ENCODE measurements at places on chromosomes 3 and 15.

DNA sequence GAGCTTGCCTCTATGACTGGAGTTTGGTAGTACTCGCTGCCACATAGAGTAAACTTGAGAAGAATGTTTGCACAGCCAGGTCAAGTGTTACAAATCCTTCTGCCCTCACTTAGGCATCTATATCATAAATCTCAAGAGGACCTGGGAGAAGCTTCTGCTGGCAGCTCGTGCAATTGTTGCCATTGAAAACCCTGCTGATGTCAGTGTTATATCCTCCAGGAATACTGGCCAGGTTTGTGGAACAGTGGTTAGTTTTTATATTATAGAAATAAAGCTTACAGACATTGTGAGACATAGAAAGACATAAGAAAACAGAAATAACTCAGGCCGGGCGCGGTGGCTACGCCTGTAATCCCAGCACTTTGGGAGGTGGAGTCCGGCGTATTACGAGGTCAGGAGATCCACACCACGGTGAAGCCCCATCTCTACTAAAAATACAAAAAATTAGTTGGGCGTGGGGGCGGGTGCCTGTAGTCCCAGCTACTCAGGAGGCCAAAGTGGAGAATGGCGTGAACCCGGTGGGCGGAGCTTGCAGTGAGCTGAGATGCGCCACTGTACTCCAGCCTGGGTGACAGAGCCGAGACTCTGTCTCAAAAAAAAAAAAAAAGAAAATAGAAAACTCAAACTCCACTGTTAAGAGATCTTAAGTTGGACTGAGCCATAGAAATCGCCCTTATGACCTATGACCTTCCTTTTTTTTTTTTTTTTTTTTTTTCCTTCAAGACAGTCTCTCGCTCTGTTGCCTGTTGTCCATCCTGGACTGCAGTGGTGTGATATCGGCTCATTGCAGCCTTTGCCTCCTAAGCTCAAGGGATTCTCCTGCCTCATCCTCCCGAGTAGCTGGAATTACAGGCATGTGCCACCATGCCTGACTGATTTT, 2.2 kb downstream of the RPSA start:
- no peak for DNase-seq

DNA sequence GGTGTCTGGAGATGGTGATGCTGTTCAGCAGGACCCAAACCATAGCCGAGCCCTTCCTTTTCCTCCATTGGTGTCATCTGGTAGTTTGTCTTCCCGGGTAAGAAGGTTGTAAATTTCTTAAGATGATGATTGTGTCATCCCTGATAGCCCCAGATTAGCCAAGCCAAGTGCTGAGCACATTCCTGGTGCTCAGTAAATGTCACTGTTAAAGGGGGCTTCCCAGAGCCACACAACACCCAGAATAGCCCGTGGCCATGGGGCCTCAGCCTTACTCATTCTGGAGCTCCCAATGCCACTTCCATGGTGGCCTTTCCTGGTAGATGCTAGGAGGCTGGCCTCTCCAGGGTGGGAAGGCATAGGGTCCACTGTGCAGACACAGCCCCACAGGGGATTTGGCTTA, 4.6 kb upstream of the PLA2G4B start:
- DNase-seq: no peak

DNA sequence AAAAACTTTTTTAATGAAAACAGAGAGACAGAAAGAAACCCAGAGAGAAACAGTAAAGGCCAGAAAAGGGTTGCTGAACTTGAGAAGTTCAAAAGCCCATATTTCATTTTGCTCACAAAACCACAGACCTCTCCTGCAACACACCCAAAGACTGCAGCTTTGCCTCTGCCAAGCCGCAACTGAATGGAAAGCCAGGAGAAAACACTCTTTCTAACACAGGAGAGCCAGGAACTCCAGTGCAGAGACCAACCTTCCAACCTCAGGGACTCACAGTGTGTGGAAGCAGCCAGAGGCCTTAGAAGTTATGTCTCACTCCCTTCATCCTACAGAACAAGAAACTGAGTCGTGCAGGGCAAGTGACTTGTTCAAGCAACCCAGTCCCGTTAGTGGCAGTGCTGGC, 163.1 kb upstream of the HES1 start:
- no peak for DNase-seq

- no peak for DNase-seq
Measured at GRCh38 chr15:41024885-41025284, 71.6 kb downstream of the CHAC1 start.

DNA sequence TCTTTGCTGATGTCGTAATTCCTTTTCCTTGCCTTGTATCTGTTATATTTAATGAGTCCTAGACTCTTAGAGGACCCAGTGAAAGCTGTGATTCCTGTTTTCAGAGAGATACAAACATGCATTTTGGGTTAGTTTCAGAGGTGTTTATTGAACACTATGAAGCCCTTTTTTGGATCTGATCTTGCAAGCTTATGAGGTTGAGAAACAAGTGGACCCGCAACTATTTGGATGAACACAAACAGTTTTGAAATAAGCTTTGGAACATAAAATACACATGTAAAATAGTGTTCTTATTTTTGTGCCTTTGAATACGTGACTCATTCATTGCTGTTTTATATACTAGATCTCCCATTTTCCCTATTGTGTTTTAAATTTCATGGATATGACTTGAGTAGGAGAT, 33.5 kb downstream of the SNRK start:
- DNase-seq: no peak

- DNase-seq: no peak
Measured at GRCh38 chr3:10309736-10310135, 11.2 kb downstream of the SEC13 start.

GRCh38 chr3:62134061-62134496, 239.3 kb downstream of the FEZF2 start:
- DNase-seq: no peak

DNA sequence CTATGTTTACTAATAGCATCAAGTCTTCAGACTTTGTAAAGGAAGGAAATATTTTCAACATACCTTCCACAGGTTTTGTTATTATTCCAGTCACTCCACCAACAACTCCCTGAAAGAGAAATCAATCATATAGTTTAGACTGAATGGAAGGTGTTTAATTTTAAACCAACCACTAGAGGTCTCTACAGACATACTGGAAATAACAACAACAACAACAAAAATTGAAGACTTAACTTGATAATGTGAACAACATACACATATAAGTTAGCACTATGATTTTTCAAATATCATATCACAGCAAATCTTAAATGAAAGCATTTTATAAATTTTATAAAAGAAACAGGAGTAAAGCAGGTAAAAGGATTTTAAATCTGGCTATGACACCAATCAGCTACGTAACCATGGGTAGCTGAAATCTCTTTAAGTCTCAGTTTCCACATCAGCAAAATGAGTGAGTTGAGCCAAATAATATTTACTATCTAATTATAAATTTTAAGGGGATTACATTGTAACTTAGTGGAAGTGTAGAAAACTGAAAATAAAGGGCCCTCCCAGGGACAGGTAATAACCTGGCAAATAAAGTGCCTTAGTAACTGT, 188.2 kb downstream of the VPS13C start:
- DNase-seq: no peak

DNA sequence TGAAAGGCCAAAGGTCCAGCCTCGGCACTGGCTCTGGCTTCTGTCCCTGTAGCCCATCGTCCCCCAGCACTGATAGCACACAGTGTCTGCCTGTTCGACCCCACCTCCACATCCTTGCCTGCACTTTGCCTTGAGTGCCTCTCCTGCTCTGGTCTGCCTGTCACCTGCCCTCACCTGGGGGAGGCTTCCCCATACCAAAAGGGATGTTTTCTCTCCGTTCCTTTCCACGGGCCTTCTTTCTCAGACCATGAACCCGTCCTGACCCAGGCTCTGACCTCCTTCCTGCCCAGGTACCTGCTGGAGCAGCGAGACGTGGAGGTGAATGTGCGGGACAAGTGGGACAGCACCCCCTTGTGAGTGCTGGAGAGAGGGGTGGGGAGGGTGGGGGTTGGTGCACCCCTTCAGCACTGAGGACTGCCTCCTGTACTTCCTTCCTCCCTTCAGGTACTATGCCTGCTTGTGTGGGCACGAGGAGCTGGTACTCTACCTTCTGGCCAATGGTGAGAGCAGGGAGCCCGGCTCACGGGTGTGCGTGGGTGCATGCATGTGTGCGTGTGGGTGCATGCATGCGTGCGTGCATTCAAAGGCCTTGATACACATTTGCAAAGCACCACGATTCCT, 1.5 kb downstream of the ABTB1 start:
- no peak for DNase-seq

DNA sequence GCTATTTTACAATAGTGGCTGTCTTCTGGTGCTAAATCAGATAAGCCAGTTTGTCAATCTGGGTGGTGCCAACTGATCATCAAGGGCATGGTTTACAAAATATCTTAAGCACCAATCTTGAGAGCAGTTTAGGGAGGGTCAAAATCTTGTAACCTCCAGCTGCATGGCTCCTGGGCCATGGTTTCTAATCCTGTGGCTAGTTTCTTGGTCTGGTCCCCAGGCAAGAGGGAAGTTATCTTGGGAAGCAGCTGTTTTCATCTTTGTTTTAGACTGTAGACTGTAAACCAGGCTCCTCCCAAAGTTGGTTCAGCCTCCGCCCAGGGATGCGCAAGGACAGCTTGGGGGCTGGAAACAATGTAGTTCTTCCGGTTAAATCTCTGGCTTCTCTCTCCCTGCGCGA, 166.8 kb downstream of the IL1RAP start:
- DNase-seq: no peak

GRCh38 chr3:172287937-172288477, 160.2 kb downstream of the GHSR start:
- DNase-seq: no peak

GRCh38 chr3:13414040-13414729, 5.9 kb downstream of the NUP210 start:
- peak; percentile 38 for DNase-seq

Measured in hippocampal formation (tissue), 2 donors.